ENCODE measurements at places on chromosomes 6 and 20.

DNA sequence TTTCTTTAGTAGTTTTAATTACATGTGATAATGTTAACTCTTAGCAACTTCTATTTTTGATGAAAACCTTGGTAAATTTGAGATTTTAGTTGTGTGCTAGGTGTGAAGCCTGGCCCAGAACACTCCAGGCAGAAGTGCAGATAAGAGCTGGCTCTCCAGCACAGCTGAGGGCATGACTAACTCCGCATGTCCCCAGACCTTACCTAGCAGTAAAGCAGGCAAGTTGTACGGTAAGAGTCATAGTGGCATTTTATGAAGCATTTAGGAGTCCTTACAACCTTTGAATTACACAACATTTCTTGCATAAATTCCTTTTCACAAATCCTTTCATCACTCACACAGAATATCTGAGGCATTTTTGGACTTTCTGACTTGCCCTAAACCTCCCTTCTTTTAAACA lies 67.2 kb downstream of the OPRM1 start:
- DNase-seq, result no peak

DNA sequence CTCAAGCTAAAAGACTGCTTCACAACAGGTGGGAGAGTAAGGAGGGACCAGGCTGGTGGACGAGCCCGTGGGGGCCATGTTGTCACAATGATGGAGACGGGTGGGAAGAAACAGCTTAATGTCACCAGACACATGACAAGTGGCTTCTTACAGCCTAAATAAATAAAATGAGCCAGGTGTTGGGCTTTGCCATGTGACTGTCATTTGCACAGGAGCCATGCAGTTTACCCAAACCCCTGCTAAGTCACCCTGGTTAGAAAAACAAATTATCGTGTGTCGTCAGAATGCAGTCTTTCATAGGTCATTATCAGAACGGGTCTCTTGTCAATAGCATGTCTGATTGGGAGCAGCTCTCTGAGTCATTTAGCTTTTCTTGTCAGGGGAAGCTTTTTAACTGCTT lies 18.5 kb downstream of the BTBD3 start:
- no peak for DNase-seq

GRCh38 chr20:41047975-41048305 lies 19.3 kb downstream of the TOP1 start:
- DNase-seq, result no peak

DNA sequence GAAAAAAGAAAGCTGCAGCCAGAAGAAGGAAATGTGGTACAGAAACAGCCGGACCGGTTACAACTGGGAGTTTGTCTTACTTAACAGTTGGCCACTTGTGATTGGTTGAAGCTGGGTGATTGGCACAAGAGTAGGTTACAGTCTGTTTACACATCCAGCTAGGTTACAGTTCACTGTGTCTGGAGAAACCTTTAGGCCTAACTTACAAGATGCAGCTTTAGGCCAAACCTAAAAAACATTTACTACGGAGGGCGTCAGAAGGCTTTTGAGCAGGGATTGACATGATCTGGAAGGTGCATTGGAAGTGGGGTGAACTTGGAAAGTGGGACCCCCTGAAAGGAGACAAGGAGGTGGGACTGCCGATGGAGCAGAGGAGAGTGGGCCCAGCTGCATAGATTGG lies 122.3 kb downstream of the BANF2 start:
- no peak for DNase-seq

GRCh38 chr6:101069191-101069795 lies 188.2 kb upstream of the ASCC3 start:
- DNase-seq, result no peak

- no peak for DNase-seq
Measured at GRCh38 chr20:5074232-5074674, 45.5 kb downstream of the PCNA start.

DNA sequence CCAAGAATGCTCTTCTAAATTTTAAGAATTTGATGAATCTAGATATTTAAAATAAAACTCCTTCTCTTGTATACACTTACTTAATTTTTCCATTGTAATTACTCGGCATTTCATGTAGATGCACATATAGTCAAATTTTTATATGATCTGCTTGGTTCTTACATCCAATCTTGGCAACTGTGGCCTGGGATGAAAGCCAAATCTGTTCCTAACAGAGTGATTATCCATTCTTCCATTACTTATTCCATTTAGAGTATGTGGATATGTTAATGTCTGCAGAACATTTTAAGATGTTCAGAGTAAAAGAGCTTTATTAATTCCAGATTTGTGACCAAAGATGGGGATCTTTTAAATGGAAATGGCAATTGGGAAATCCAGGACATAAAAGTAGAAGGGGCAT lies 144.1 kb upstream of the PDE7B start:
- DNase-seq, result no peak

- DNase-seq, result no peak
Measured at GRCh38 chr6:40845553-40845952, 193.5 kb downstream of the UNC5CL start.

- no peak for DNase-seq
Measured at GRCh38 chr6:116190550-116190949, 63.3 kb downstream of the TSPYL4 start.

- DNase-seq, result no peak
Measured at GRCh38 chr20:10540636-10541493, 105.8 kb downstream of the SLX4IP start.

DNA sequence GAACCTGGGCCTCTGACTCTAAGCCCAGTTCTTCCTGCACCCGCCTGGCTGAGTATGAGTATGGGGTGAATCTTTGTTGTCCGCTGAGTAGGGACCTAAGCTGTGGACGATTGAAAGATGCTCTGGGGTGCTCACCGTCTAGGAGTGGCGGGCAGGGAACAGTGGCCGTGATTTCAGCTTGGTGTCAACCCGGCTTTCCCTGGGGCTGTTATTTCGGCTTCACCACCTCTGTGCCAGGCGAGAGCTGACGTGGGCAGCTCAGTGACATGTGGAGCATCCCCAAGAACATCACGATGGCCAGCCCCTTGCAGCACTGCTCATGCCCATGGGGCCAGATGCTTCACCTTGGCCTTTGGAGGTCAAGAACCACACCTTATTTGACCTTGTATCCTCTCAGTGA lies 102.6 kb downstream of the TOX2 start:
- DNase-seq, result no peak

GRCh38 chr6:133353061-133353460 lies 111.9 kb downstream of the EYA4 start:
- no peak for DNase-seq

All from T1000 (cell line).